ENCODE measurements at places on chromosomes 7 and 10.

DNA sequence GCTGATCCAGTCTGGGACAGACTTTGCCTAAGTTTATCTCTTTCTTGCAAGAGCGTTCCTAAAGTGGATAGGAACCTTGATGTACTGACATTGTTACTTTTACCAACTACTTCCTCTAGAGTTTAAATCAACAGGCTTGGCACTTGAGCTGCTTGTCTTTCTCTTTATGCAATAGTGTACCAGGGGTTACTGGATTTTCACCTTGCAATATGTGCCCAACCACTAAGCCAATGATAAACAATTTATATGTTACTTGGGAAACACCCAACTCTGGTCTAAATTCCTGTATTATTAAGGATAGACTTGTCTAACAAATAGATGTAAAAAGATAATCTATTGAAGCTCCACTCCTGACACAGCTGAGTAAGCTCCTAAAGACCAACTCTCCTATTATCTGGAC is 470.2 kb downstream of the SH2D4B start:
- no peak for DNase-seq

DNA sequence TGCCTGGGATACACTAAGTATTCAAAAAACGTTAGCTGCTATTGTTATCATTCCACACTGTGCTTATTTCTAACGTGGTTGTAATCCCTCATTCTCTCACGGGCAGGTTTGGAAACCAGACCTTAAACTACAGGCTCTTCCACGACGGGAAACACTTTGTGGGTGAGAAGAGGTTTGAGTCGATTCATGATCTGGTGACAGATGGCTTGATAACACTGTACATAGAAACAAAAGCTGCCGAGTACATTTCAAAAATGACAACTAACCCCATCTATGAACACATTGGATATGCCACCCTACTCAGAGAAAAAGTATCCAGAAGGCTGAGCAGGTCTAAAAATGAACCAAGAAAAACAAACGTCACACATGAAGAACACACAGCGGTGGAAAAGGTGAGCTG is 163.2 kb upstream of the PRR15 start:
- no peak for DNase-seq

DNA sequence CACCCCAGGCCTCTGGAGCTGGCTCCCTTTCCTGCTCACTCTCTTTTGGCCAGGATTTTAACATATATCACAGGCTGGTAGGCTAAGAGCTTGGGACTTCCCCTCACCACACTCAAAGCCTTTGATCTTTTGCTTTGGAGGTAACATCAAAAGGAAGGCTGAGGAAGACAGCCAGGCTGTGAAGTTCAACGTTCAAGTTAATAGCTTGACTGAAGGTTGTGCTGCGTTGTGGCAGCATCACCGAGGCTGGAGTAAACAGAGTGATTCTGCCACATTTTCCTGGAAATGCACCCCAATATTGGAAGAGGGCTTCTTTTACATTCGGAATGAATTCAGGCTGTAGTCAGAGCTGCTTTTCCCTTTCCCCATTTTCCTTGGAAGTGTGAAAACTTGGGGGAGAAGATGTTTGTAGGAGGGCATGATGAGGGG is 57.3 kb downstream of the TCF7L2 start:
- DNase-seq, result no peak

DNA sequence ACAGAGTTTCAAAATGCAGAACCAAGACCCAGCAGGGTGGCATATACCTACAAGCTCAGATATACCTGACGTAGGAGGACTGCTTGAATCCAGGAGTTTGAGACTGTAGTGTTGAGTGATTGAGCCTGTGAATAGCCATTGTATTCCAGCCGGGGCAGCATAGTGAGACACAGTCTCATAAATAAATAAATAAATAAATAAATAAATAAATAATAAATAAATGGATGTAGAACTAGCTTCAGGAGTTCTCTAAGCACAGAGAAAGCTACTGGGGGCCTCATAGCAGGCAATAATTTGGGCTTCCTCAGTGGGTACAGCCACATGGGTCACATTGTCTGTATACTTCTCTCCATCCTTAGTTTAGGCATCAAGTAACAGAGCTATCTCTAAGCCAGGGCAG is 906.8 kb downstream of the LRMDA start:
- no peak for DNase-seq

DNA sequence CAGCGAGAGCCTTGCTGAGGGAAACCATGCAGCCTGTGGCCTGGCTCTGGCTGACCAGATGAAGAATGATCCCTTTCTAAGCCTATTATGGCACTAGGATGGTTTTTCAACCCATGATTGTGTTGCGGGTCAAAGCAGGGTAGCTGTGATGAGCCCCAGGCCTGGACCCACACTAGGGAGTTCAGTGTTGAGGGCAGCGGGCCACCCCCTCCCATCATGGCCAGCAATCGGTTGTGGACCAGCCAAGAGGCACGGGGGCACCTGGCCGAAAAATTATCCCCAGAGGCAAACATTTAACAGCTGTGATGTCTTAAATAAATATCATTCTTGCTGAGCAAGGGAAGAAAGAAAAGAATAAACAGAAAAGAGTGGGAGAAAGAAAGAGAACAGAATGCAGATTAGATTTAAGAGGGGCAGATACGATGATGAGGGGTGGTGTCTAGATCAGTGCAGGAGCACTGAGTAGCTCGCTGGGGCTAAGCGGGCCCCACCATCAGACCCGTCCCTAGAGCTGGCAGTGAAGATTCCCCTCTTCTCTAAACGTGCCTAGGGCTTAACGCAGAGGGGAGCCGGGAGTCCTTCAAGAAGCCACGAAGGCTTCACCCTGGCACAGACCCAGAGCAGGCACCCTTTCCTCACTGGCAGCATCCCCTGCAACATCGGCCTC is 82.7 kb downstream of the SLC37A3 start:
- DNase-seq, result no peak

DNA sequence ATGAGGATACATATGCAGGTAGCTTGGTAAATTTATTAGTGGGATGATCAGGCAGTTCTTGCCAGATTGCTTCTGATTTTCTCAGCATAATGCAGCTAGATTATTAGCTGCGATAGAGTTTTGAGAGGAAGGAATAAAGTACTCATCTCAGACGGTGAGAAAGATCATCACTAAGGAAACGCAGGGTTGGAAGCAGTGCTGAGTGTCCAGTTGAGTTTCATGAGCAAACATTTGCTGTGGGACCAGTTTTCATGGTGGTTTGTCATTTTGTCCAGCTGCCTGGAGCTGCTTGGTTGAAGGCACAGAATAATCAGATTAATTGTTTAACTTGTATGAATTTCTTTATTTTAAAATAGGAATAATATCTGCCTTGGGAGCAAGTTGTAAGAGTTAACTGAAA is 33.1 kb downstream of the RAB18 start:
- no peak for DNase-seq

DNA sequence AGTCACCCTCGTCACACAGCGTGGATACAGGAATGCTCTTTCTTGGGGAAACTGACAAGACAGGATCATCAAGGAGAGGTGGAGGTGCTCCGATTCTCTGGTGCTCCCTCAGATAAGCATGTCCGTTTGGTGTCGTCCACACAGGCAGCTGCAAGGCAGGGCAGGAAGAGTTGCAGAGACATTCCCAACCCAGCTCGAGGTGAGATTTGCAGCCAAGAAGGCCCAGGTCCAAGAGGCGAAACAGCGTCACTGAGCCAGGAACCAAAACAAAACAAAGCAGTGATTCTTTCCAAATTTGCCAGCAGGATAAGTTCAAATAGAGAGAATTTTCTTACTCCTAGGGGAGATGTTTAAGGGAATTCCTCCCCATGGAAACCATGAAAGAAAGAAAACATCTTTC is 386.5 kb upstream of the PFKP start:
- DNase-seq, result no peak

Data from anterior cingulate cortex (tissue), 58 donors.